ENCODE measurements at places on chromosomes 7 and 10.

DNA sequence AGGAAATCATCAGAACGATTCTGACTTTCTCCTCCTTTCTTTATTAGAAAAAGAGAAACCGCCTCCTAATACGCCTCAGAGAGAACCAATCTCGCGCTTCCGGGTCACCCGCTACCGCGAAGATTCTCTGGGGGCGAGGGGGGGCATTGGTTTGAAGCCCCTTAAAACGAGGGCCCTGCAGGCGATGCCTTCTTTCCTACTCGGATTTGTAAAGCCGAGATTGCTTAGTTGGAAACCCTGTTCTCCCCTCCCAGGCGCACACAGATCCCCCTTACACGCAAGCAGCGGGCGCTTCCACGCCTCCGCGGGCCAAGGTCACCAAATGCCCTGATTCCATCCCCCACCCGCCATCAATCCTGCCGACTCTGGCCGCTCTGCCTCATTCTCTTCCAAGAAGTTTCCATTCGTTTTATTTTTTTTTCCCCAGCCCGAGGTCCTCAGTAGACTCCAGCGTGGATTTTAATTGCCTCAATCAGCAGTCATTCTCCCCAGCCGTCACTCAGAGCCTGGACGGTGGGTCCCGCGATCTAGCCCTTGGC lies 1.1 kb upstream of the GAD2 start:
- no peak for DNase-seq

GRCh38 chr7:80860554-80860953 lies 58.3 kb downstream of the SEMA3C start:
- DNase-seq, result no peak

- DNase-seq, result peak; percentile 86
Measured at GRCh38 chr7:149071641-149072437, 18.7 kb downstream of the ZNF786 start.

DNA sequence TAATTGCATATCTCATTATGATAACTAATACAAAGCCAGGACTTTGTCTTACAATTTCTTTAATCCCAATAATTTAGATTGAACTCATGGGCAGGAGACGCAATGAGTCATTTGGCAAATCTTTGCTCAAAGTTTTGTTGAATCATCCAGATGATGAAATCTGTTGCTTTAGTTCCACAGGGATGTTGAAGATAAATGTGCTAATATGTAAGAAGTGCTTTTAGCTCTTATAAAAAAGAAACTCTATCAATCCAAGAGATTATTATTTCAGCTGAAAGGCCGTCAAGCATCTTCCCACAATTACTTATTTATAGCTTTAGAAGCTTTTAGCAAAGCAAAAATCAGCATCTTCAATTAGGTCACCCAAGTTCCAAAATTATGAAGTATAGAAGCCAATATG lies 36.8 kb upstream of the ANK3 start:
- no peak for DNase-seq

GRCh38 chr10:60825520-60825919 lies 47.2 kb downstream of the CDK1 start:
- DNase-seq, result no peak

DNA sequence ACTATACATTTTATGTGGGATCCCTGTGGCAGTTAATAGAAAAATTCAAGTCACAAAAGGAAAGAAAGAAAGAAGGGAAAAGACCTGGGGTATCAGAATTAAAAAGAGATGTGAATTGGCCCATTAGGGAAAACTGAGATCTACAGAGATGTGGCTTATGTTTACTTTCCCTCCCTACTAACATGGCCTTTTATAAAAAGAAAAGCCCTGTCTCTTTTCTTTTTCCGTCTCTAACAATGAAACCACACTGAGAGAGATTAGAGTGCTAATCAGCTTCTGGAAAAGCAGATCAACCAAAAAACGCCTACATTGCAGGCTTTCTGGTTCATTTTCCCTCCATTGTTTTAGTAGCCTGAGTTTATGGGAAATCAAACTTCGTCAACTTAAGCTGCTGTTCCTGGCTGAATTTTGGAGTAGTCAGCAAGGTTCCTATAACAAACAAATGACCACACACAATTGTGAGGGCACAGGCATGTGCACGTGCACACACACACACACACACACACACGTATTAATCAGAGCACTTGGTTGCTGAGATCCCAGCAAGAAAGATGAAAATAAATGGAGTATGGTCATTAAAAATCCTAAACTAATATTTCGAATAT lies 235.1 kb downstream of the SORCS1 start:
- no peak for DNase-seq

- no peak for DNase-seq
Measured at GRCh38 chr7:105854498-105854897, 21.9 kb downstream of the ATXN7L1 start.

DNA sequence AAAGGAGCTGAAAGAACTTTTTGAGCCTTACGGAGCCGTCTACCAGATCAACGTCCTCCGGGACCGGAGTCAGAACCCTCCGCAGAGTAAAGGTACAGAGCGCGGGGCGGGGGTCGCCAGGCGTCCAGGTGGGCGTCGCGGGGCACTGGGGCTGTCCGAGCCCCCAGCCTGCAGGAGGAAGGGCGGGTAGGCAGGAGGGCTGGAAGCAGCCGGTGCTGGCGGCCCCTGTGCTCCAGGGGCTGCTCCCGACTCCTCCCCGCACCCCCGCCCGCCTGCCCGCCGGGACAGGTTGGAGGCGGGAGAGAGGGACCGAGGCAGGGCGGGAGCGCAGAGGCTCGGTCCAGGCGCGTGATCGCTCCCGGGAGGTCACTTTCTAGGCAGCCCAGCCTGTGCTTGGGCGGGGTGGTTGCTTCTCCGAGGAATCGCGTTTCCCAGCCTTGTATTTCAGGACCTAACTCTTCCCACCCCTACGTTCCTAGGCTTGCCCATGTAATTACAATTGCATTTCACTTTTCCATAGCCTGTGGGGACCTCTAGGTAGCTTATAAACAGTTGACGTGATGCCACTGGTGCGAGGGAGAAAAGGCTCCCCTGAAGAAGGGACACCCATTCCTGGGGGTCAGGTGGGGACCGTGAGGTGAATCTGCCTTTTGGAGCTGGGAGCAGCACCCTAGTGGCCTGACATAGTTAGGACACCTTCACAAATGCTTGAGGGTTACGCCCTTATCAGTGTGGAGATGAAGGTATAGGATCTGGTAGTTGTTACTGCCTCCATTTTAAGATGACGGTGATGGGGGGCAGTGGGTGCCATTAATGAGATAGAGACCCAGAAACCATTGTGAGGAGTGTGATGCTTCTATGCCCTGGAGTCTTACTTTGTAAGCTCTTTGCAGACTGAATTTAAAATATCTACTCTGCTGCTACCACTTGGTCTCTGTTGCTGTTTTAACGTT lies 148.2 kb downstream of the CELF2 start:
- DNase-seq, result peak; percentile 92

GRCh38 chr7:116929914-116930913 lies 23.1 kb upstream of the ST7 start:
- DNase-seq, result peak; percentile 90

- no peak for DNase-seq
Measured at GRCh38 chr10:119275085-119275484, 67.7 kb downstream of the GRK5 start.

DNA sequence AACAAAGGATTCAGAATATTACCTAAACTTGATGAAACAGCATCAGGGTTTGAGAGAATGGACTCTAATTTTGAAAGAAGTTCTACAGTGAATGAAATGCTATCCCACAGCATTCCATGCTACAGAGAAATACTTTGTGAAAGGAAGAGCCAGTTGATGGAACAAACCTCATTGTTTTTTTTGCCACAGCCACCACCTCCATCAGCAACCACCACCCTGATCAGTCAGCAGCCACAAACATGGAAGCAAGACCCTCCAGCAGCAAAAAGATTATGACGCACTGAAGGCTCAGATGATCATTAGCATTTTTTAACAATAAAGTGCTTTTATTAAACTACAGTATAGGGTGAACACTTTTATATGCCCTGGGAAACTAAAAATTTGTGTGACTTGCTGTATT lies 98.7 kb downstream of the LRRC4 start:
- no peak for DNase-seq

DNA sequence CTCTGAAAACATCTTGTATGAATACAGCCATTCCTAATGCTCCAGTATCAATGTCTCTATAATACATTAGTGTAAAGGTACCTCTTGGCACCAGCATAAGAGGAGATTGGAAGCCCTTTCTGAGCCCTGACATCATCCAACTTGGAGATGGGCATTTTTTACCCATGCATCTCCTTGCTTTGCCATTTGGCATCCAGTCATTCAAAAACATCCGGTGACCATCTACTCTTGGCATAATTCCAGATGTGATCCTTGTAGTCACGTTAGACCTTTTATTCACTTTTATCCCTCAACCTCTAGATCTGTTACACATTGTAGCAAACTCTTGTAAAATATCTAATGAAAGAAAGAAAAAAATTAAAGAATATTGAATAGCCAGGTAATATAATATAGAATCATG lies 17.9 kb upstream of the SGMS1 start:
- no peak for DNase-seq

GRCh38 chr7:31061185-31061584 lies 9.1 kb downstream of the ADCYAP1R1 start:
- no peak for DNase-seq

DNA sequence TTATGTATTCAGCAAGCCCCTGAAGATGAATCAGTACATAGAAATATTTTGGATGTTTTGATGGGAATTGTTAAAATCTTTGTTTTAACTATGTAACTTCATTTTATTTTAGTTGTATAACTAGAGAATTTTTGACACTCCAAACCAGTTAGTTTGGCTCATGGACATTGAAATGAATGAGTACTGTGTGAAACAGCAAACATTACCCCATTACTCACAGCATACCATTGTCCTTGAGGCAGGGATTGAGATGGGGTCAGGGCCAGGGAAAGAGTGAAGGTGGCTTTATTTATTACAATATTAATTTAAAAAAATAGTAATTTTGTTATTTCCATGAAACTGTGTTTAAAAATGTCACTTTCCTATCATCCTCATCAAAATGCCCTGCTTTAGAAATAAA lies 4.8 kb upstream of the BMPER start:
- no peak for DNase-seq

GRCh38 chr10:94344522-94345122 lies 18.1 kb downstream of the NOC3L start:
- DNase-seq, result no peak

DNA sequence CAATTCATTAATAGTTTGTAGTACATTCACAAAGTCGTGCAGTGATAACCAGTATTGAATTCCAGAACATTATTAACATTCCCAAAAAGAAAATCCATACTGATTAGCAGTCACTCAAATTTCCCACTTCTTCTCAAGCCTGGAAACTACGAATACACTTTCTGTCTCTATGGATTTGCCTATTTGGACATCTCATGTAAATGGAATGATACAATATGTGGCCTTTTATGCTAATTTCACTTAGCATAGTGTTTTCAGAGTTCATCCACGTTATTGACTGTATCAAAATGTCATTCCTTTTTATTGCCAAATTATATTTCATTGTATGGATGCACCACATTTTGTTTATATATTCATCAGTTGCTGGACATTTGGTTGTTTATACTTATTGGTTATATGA lies 78.8 kb downstream of the STK31 start:
- no peak for DNase-seq

DNA sequence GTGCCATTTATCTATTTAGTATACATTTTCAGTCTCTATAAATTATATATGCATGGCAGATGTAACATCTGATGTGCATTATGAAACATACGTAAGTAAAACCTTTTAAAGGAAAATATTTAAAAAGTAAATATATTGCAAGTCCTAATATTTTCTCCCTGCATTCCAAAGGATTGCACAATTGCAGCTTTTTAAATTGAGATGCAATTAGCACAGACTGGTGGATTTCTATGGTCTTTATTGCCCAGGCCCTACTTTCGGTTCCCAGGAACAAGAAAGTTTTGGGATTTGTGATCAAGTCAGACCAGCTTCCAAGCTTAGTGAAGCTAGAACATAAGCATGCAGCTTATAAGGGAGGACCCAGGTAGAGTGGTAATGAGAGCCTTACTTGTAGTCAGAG lies 337.8 kb downstream of the NRG3 start:
- DNase-seq, result no peak
